PC-3 (cell line): ENCODE measurements at places on chromosomes 6 and 20.

- no peak for DNase-seq
These were observed 79.2 kb downstream of the WDR27 start for GRCh38 chr6:169622618-169623017.

DNA sequence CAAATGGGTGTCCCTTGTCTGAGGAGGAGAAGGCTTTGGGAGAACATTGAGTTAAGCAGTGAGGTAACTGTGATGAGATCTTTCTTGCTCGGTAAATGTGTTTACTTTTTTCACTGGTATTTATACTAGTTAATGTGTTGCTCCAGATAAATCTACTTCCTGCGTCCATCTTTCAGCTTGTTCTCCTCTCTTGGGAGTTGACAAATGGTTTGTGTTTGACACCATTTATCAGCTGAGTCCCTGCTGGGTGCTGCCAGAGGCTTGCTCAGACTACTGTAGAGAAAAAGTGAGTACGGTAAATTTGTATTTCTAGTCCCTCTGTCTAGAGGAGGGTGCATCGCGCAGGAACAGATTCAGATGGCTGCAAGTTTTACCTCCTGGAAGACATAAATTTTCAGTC is 8.3 kb upstream of the PRDM1 start:
- no peak for DNase-seq

- peak; percentile 6 for DNase-seq
These were observed 477.8 kb downstream of the HACE1 start for GRCh38 chr6:104381907-104382306.

DNA sequence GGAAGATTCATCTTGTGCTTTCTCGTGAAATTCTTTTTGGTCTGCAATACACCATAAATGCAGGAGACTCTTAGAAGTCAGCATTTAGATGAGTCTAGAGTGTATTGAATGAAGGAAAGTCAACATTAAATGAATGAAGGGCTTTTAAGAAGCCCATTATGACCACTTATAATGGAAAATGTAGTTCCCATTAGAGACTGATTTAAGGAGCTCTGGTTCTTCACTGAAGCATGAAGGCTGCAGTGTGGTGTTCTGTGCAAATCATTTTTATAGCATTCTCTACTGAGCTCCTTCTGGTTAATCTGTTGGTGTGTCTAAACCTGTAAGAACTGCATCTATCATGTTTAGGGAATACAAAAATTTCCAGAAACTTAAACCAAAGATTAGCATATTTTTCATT is 19.7 kb downstream of the NCOA7 start:
- DNase-seq = no peak

DNA sequence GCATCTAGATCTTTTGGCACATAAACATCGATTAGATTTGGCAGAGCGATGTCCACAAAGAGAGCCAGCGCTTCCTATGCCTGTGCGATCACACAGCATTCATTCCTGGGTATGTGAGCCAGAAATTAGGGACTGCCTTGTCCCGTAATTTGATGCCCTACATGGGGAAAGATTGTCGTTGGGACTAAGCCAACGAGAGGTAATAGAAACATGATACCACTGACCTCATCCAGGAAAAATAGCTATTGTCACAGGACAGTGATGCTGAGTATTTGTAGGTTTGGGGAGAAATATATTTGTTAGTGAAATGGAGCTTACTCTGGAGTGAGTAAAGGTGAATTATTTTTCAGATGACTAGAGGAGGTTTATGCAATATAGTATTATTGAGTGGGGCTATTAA is 154.0 kb downstream of the TSHZ2 start:
- DNase-seq = no peak
